ENCODE measurements at places on chromosomes 5 and 9. TPM values are rescaled to one million over a fixed set of nuclear protein-coding genes. Genes with fewer than 3 reads are reported as not detected.

DNA sequence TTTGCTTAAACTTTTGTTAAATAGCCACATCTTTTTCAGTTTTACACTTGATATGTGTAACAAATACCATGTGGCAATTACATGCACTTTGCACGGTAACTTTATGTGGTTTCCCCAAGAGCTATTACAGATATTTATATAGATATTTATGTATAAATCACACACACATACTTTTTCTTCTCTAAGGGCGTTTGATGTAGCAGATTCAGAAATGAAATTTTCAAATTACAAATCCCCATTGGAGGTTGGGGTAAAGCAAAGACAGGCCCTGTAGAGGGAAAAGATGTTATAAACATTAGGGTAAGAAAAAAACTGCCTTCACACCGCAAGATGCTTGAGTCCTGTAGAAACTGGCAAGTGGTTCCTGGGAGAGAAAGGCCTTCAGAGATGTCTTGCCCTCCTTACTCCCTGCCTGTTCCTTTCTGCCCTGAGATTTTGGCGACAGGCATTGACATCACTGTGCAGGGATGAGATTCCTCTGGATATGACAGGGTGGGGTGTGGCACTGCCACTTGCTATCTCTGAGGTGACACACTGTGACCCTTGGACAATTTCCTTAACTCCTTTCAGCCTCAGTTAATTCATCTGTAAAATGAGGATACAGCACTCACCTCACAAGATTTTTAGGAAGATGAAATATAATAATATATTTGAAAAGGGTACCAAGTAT lies 177.9 kb upstream of the TUT7 start:
- no peak for DNase-seq

Gene SLC1A3
- 0.16 TPM for total RNA-seq

Gene C1QTNF3
- 1.5 TPM for total RNA-seq

Gene TAF11L10
- total RNA-seq = not detected

Gene WNT8A
- not detected for total RNA-seq

Gene NUDT12
- 6.1 TPM for total RNA-seq

Gene RFX3
- total RNA-seq = 16.6 TPM

Data from activated CD4-positive, alpha-beta T cell treated with anti-CD3 and anti-CD28 coated beads for 36 hours (primary cell).